Stimulated activated CD4-positive, alpha-beta T cell treated with anti-CD3 and anti-CD28 coated beads, Interleukin-2, amount 100 ng/mL, for 24 hours (primary cell): ENCODE measurements at places on chromosomes 2 and 18.

DNA sequence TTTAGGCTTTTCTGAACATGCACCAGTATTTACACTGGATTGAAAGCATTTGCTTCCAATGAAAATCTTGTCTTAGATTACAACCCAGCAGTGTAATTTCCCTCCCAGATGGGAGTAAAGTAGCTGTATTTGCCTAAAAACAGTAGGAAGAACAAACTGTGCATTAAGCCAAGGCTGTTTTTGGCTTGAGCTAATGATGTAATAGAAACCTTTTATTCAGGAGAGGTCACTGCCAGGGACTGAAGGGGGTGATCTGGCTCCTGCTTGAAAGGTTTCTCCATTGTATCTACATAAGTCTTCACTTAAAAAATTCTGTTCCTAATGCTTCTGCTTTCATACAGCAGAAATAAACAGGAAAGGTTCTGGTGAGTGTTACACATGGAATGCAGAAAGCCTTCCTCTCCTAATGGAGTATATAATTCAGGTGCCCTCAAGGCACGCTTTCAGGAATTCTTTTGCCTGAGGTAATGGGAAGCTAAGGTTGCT is 74.4 kb downstream of the MEIS1 start:
- DNase-seq: no peak

GRCh38 chr18:41700416-41700815 is 254.6 kb upstream of the PIK3C3 start:
- no peak for DNase-seq

DNA sequence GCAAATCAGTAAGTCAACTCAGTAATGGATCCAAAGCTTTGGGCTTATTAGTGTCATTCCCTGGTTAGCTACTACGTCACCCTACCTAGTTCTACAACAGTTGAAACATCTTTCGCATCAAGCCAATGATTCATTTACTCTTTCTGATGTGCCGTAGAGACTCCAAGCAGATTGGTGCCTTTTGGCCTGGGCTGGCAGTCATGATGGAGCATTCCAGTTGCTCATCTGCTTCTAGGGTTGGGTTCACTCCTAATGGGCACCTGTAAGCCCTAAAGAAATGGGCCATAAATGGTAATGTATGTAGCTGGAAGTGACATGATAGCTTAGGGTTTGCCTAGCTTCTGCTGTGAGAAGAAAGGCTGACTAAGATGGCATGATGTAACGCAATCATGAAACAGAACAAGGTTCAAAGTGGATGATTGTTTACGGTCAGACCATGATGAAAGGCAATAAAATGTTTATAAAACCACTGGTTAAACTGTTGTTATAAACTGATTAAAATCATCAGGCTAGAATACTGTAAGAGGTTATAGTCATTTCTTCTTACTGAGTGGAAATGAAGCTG is 20.4 kb upstream of the CCL20 start:
- DNase-seq: no peak

- DNase-seq: no peak
Measured at GRCh38 chr2:60472663-60473289, 80.7 kb downstream of the BCL11A start.

DNA sequence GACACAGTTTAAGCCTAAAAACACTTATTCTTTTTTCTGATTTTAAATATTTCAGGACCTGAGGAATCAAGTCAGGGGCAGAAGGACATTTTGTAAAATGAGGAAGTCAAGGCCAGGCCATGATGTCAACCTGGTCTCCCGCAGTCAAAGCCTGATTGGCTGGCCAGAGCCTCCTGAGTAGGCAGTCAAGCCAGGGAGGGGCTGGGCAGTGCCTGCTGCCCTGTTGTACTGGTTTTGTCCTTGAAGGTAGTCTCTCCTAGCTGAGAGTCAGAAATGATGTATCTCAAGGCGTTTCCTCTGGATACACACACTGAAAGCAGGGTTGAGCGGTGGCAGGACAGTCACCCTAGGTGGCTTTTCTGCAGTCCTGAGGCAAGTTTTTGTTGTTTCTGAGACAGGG is 19.8 kb downstream of the CCT7 start:
- no peak for DNase-seq

DNA sequence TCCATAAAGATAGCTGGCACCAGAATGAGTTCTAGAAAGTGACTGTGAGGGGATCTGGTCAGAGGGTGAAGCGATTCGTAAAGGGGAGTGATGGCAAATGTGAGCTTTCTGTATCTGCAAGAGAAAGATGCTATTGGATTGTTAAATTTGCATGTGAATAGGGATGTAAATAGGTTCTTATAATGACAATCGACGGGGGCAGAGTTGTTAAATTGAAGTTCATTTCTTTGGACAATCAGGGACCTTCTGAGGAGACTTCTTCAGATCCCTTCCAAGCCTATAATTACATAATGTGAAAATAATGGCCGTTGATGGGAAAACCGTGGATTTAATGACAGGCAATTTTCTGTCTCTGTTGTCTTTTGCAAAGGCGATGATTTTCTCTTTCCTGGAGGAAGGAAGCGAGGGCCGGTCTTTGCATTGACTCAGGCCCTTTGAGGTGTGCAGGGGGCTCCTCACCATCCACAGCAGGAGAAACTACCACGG is 52.2 kb upstream of the TMEM18 start:
- DNase-seq: no peak

GRCh38 chr2:109206569-109207146 is 77.7 kb downstream of the SH3RF3 start:
- DNase-seq: no peak

DNA sequence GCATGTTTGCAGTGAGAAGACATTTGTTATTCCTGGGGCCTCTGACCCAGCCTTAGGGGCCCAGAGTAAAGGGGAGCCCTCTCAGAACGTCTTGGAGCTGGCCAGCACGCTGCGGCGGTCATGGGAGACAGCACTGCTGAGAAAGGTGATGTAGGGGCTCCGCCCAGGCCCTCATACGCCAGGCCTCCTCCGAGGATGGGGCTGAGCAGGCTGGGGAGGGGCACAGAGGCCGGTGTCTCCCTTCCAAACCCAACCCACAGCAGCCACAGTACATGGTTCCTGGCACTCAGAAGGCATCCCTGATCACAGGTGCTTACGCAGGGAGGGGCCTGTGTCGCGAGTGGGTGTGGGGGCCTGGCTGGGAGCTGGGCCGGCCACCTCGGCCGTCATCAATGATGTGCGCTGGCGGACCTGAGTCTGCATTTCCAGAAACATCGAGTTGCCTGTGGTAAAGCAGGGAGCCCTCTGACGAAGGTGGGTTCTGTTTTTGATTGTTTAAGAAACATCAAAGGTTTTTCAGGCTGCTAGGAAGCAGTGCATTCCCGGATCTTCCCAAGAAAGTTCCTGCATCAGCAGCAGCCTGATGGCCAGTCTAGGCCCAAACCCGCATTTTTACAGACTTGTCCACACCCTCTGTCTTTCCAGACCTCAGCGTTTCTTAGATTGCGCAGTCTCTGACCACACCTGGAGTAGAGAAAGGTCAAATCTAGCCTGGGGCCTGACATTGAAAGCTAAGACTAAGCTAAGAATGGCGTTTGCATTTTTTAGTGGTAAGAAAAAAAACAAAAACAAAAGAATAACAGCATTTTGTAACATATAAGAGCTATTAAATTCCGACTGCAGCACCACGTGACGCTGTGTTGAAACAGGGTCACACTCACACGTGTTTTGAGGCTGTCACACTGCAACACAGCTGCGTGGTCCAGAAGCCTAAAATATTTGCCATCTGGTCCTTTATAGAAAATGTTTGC is 51.2 kb upstream of the PXDN start:
- DNase-seq: no peak

- peak; percentile 33 for DNase-seq
Measured at GRCh38 chr2:190722835-190723234, 74.0 kb downstream of the NAB1 start.

GRCh38 chr2:175373729-175374128 is 192.2 kb upstream of the ATP5MC3 start:
- DNase-seq: no peak

GRCh38 chr2:197145471-197146056 is 165.0 kb downstream of the ANKRD44 start:
- DNase-seq: no peak

GRCh38 chr2:191231995-191232394 is 13.2 kb upstream of the MYO1B start:
- DNase-seq: no peak

- no peak for DNase-seq
Measured at GRCh38 chr2:71742953-71743601, 289.7 kb downstream of the DYSF start.

GRCh38 chr2:205545971-205546816 is 136.1 kb upstream of the NRP2 start:
- no peak for DNase-seq

- DNase-seq: no peak
Measured at GRCh38 chr2:28002181-28002580, 111.7 kb downstream of the BABAM2 start.

DNA sequence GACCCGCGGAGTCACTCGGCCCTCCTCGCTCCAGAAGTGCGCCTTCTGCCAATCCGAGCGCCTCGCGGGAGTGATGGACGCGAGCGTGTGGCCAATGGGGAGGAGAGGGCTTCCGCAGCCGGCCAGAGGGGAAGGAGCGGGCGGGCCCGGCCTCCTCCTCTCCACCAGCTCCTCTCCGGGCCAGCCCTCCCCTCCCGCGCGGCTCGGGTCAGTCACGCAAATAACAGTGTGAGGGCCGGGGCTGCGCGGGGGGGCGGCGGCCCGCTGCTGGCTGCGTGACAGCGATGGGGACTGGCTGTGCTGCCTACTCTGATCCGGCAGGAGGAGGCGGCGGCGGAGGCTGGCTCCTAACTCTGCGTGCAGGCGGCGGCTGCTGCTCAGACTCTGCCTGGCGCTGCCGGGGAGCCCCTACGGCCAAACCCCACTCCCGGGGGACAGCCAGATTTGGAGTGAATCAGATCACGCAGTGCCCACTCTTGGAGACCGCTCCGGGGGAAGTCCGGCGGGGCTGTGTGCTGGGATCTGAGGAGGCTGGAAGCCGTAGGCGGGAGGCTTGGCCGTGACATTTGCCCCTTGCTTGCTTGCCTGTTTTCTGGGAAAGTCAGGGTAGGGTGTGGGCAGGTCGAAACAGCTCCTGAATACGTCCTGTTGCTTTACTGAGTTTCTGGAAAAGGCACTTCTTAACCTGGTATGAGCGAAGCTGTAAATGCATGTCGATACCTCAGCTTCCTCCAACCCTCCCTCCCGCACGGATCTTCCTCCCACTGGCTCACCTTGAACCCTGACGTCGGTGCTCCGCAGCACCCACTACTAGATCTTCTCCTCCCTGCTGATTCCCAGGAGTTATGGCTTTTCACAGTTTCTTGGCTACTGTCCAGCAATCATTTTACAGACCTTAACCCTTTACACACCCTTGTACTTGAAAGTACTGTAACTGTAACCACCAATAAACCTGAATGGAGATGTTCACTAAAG is 97.9 kb upstream of the SERTAD2 start:
- DNase-seq: no peak

DNA sequence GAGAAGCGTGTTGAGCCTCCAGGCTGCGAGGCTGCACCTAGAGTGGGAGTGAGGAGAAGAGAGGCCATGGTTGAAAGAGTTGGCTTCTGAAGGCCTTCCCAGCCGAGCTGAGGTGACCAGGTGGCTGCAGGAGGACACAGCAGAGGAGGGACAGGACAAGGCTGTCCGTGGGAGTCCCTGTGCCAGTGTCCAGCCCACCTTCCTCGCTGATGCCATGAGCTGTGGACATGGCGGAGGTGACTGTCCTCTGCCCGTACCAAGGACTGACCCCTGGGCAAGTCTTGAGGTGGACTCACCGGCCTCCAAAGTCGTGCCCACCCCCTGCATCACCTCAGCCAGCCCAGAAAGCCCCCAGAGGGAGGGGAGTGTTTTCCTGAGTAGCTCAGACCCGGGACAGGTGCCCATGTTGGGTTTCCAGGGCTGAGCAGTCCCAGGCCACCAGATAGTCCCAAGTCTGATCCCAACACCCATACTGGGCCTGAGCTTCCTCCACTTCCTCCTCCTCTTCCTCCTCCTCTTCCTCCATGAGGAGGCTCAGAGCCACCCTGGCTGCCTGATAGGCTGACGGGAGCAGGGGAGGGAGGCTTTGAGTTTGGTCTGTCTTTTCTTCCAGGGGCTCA is 43.0 kb upstream of the FOSL2 start:
- no peak for DNase-seq

GRCh38 chr2:106575955-106576354 is 88.8 kb downstream of the CD8B2 start:
- no peak for DNase-seq

DNA sequence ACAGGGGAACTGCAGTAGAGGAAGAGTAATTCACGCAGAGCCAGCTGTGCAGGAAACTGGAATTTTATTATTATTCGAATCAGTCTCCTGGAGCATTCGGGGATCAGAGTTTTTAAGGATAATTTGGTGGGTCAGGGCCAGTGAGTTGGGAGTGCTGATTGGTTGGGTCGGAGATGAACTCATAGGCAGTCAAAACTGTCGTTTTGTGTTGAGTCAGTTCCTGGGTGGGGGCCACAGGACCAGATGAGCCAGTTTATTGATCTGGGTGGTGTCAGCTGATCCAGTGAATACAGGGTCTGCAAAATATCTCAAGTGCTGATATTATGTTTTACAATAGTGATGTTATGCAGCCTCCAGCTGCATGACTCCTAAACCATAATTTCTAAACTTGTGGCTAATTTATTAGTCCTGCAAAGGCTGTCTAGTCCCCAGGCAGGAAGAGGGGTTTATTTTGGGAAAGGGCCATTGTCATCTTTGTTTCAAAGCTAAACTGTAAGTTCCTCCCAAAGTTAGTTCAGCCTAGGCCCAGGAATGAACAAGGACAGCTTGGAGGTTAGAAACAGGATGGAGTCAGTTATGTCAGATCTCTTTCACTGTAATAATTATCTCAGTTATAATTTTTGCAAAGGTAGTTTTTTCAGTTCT is 67.0 kb downstream of the ASAP2 start:
- DNase-seq: no peak

DNA sequence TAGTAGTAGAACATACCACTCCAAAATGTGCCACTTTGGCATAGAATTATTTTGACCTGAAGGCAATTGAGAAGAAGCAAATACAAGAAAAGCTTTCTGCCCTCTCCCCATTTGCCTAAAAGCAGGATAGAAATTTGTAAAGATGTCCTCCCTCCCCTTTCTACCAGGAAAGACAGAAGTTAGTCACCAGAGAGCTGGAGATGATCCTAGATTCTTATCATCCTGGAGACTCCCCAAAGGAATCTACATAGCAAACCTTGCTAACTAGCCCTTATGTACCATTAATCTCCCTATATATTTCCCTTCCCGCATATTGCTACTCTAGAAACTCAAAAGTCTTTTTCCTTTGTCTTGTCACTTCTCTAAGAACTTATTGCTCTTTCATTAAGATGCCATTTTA is 12.6 kb upstream of the TMEM37 start:
- no peak for DNase-seq

- no peak for DNase-seq
Measured at GRCh38 chr18:7847357-7848053, 280.4 kb downstream of the PTPRM start.

DNA sequence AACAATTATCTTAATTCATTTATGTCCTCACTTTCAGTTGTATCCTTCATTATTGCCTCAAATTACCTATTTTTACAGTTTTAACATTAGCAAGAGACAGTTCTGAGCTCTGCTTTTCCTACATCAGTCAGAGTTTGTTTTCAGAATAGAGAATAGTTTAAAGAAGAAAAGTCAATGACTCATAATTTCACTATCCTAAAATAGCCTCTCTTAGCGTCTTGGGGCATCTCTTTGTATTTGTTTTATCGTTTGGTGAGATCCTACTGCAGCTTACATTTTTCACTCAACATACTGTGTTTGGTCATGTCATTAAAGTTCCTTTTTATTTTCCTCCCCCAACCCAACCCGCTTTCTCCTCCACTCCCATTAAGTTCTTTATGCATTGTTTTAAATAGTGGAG is 3.8 kb downstream of the SEC11C start:
- no peak for DNase-seq

GRCh38 chr2:199946836-199947235 is 8.5 kb downstream of the TYW5 start:
- DNase-seq: no peak
